ENCODE measurements at places on chromosomes 7 and 10.
A peak's percentile ranks its signal among the peaks of the same experiment; 100 is the strongest.

DNA sequence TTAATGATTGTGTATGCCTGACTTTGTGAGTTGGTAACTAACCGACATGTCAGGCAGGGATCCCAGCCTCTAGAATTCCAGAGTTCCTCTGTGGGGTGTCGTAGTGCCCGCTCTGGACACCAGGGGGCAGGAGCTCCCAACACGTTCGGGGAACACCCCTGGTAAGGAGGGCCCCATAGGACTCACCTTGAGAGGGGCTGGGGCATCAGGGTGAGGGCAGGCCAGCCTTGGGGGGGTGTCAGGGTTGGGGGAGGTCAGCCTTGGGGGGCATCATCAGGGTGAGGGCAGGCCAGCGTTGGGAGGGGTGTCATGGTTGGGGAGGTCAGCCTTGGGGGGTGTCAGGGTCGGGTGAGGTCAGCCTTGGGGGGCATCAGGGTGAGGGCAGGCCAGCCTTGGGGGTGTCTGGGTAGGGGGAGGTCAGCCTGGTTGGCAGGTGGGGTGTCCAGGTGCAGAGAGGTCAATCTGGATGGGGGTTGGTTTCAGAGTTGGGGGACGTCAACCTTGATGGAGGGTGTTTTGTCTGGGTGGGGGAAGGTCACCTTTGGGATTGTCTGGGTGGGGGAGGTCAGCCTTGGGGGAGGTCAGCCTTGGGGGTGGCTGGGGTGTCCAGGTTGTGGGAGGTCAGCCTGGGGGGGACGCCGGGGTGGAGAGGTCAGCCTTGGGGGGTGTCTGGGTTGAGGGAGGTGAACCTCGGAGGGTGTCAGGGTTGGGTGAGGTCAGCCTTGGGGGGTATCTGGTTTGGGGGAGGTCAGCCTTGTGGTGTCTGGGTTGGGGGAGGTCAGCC is 45.6 kb upstream of the SUN1 start:
- DNase-seq, result peak; percentile 56

GRCh38 chr7:157784979-157785441 is 448.2 kb downstream of the DNAJB6 start:
- DNase-seq, result no peak

DNA sequence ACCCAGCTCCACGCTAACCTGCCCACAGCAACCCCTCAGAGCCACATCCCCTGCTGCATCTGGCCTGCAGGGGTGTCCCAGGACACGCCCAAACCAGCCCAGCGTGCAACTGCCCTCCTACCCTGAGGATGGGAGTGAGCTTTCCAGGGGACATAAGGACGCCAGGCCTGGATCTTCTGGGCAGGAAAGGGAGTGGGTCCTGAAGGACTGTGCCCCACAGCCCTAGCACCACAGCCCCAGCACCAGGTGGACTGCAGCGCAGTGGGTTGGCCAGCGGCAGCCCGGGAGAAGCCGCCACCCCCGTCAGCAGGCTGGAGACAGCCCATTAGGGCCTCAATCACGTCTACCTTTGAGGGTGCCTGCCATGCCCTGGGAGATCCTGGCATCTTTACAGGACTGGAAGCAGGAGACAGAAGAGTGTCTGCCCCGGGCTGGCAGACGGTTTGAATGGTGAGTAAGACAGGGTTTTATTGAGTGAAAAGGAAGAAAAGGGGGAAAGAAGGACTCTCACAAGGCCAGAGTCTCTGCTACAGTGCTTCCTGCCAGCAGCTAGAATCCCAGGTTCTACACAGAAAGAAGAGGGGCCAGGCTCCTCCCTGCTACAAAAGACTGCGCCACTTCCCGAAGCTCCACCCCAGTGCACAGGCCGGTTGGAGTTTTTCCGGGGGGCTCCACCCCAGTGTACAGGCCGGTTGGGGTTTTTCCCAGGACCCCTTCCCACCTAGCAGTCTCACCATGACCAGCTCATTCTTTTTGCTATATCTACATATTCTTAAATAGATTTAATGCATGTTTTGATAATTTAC is 69.8 kb upstream of the KCTD7 start:
- peak; percentile 9 for DNase-seq

GRCh38 chr7:23247603-23248335 is 1.2 kb downstream of the GPNMB start:
- no peak for DNase-seq

DNA sequence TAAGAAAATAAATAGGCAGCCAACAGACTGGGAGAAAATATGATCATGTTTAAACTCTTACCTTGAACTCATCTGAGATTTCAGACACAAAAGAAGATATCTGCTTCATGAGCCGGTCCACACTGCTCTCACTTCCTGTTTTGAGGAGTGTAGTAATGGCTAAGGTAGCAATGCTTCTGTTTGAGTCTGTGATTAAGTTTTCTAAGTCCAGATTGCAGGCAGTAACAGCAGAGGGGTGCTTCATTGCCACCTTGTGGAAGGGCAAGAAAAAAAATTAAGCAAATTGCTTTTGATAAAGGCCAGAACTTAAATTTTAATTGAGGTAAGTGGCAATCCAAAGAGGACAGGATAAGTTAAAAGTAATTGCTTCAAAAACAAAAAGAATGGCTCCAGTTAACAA is 69.1 kb downstream of the MEST start:
- DNase-seq, result peak; percentile 17

- DNase-seq, result no peak
These were observed 422.4 kb upstream of the STEAP1 start for GRCh38 chr7:89731751-89732445.

DNA sequence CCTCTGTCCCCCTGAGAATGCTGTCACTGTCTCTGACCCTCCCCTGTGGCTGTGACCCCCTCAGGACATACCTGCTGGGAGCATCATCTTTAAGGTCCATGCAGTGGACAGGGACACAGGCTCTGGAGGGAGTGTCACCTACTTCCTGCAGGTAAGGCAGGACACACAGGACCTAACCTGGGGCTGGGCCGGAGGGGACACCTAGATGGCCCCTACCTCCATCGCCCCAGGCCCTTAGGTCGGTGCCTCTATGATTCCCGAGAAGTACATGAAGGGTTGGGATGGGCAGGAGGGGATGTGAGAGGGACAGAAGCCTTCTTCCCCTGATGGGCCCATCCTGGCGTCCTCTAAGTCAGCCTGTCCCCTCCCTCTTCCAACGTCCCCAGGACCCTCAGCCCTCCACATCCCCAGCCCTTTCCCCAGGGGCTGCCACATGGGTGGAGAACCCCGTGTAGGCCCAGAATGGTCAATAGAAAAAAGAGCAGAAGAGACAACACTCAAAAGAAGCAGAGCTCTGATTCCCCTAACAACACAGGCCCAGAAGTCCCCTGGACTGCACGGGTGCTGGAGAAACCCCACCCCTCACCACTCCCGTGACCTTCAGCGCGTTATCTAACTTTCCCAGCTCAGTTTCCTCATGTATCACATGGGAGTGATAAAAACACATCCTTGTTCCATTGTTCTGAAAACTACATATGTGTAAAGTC is 6.4 kb downstream of the CDHR1 start:
- no peak for DNase-seq

- DNase-seq, result no peak
These were observed 80.8 kb upstream of the LEP start for GRCh38 chr7:128160296-128160695.

DNA sequence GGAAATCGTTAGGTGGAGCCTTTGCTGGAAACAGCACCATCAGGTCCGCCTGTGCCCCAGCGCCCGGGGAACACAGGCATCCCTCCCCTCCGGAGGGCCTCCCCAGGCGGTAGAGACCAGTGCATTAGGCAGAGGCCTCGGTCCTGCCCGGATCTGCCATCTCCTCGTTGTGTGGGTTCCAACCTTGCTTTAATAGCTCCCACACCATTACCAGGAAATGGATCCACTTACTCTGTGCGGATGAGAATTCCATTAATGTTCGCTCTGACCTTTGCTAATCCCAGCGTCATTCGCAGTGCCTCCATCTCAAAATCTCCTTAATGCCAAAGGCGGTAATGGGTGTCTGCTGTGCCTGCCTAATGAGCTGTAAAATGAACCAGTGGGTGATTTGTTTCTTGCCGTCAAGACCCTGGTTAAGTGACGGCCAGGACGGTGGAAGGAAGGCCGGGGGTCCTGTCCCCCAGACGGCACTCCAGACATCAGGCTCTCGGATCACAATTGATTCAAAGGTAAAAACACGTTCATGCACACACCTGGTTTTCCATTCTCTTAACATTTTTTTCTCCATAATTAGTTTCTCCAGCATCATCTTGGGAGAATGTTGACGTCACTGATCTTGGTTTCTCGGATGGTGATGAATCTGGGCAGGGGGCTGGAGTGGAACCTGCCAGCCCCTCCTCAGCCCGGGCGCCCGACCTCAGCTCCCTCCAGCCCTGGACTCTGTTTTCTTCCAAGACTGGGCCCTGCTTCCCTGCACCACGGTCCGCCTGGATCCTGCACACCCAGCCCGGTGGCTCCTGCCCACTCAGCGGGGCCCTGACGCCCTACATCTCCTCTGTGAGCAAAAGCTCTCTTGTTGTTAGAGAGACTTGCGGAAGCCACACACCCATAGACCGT is 22.8 kb upstream of the FAM20C start:
- DNase-seq, result no peak

DNA sequence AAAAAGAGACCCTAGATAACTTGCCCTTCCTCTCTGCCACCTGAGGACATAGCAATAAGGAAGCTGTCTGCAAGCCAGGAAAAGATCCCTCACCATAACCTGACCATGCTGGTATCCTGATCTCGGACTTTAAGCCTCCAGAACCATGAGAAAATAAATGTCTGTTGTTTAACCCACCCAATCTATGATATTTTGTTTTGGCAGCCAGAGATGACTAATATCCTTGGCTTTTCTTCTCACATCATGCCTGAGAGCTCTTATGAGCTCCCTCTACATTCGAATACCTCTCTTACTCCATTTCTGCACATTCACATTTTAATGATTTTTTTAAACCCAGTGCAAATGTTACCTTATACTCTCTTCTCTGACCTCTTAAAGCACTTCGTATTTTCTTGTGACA is 214.0 kb upstream of the CHRM2 start:
- no peak for DNase-seq

DNA sequence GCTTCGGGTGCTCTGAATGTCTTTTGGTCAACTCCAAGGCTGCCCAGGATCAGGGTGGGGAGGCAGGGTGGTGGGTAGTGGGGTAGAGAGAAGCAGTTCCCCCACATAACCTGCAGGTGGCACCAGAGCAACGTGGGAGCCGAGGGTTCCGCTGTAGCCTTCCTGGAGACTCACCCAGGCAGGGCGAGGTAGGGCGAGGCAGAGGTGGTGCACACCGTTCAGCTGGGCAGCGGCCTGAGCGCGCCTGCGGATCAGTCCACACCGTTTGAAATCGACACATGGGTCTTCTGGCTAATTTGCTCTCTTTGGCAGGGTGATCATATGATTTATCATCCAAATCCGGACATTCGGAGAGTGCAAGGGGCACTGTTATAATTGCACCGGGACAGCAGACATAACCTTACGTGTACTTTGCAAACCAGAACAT is 41.4 kb upstream of the MAP3K8 start:
- DNase-seq, result peak; percentile 91

- DNase-seq, result no peak
These were observed 7.0 kb downstream of the CUX1 start for GRCh38 chr7:101824440-101824839.

DNA sequence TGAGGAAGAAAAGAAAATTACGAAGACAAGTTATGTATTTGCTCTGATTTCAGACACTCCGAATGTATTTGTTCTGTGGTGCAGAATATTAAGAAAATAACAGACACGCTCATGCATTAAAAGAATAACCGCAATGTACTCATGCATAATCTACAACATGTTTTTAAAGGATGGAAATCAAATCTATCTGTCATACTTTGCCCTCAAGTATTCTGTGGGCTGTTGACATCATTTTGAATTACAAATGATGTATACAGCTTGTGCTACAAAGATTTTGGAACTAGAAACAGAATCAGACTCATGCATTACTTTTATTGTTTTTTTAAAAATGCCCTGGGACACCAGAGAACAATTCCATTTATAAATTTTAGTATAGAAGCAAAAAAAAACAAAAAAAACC is 69.9 kb downstream of the APBB1IP start:
- DNase-seq, result no peak

- peak; percentile 79 for DNase-seq
These were observed 100.9 kb upstream of the YAE1 start for GRCh38 chr7:39465055-39465929.

DNA sequence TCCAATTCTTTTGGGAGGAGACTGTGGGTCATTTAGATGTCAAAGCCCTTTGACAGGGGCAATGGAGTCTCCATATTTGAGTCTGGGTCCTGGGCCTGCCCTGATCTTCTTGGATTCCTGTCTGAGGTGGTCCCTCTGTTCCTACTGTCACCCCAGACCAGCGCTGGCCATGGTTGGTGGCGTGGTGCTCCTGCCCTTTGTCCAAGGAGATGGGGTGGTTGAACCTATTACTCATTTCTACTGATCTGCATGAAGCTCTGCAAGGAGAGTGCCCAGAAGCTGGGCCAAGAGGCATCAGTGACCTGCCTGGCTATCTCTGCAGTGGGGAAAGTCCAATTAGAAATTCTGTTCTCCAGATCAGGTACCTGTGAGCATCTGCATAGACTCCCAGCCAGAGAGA is 355.6 kb upstream of the NUPR2 start:
- DNase-seq, result no peak

DNA sequence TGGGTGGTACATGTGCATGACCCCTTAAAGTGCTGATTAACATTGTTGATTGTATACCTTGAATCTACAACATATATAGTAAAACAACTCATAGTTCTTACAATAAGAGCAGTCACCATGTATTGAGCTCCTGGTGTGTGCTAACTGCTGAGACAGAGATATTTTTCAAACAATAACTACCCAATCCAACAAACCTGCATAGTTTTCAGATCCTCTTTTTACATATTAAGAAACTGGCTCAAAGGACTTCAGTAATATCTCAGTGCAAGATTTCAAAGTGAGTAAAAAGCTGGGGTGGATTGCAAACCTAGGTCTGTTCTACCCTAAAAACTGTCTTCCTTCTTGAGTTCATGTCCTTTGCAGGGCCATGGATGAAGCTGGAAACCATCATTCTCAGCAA is 272.2 kb downstream of the SNX13 start:
- no peak for DNase-seq

- no peak for DNase-seq
These were observed 54.3 kb upstream of the ITGB1 start for GRCh38 chr10:33012306-33012705.

DNA sequence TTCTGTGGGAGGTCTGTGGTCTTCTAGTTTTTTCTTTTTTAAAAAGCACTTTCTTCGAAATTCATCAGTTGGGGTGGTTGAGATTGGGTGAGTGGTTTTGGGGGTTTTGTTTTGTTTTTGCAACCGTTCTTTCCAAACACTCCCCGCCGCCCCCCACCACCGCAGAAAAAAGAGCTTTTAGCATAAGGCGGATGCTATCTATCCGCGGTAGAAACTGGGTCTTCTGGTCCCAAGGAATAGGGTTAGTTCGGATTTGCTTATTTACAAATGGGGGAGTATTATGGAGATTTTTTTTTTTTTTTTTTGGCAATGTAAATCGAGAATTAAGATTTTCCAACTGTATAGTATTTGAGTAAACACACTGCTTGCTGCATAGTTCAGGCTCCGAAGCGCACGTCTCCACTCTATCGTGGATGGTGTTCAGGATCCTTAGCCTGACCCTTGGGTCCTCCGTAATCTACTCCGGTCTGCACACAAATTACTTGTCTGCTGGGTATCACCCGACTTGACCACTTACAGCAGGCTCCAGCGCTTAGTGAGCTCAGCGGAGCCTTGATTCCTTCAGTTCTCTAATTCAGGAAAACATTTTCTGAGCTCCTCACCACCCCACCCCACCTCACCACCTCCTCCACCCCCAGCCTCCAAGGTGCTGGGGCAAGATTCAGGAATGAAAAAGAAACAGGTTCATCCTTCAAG is 757 bp upstream of the NRCAM start:
- no peak for DNase-seq
